Fibroblast of lung (primary cell): ENCODE measurements at places on chromosomes 6 and 20.

GRCh38 chr6:143569040-143569439, 57.5 kb upstream of the FUCA2 start:
- peak; percentile 16 for DNase-seq

GRCh38 chr20:52349806-52350205, 158.2 kb upstream of the ZFP64 start:
- no peak for DNase-seq

DNA sequence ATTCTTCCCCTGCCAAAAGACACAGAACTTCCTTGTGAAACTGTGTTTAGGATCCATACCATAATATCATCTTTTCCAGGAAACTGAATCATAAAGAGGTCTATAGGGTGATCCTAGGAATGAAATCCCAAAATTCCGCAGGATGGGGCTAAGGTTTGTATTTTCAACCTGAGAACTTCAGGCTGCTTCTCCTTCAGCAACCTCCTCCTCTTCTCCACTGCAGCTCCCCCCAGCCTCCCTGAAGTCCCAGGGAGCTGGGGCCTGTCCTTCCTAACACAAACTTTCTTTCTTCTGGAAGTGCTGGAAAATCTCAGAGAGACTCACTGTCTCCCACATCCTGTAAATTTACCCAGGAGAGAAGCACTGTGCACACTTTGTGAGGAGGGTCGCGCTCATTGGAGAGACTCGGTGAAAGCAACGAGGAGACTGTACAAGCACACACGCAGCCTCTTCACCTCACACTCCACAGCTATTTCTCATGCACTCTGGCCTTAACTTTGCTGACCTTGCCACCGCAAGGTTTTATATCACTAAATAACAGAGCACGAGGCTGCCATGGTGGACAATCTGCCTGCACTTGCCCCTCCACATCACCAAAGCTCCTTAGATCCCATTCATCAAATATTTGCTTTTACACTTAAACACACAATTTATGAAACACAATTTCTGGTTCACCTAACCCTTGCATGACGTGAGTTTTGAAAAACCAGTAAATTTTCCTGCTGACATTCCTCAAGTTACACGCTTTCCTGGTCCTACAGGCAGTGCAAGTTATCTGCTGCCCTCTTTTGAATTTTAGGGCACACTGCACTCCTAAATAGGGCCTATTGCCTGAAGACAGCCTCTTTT, 14.3 kb downstream of the ID4 start:
- peak; percentile 83 for DNase-seq

DNA sequence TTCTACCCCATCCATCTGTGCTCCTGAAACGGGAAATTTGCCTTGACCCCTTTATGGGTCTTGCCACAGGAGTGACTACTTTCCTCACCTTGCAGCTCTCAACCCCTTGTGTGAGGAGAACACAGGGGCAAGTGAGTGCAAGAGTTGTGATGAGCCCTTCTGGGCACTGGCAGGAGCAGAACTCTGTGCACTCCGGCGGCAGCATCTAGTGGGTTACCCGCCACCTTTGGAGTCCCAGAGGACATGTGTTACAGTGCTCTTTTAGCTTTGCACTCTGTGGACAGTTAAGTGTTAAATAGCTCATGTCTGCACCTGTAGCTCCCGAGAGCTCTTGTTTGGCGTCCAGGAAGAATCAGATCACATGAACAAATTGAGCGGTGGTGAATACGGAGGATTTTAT, 940.2 kb downstream of the GRIK2 start:
- DNase-seq: no peak

- DNase-seq: no peak
Observed at GRCh38 chr6:138818496-138819194, 22.8 kb downstream of the ECT2L start.

GRCh38 chr6:38498085-38498484, 141.6 kb downstream of the BTBD9 start:
- no peak for DNase-seq

DNA sequence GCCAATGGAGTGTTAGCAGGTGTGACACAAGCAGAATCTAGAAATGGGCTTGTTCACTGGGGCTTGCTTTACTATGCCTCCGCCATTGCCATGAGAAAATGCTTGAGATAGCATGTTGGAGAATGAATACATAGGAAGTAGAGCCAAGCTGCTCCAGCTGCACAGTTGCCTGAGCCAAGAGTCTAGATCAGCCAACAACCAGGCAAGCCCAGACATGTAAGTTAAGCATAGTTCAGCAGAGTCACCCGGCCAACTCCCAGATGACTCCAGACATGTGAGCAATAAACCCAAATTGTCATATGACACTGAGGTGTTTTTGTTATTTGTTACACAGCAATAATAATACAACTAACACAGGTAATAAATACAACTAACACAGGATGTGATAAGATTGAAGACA, 167.9 kb downstream of the HAO1 start:
- DNase-seq: peak; percentile 75

GRCh38 chr6:54877713-54878317, 31.2 kb downstream of the FAM83B start:
- no peak for DNase-seq

- no peak for DNase-seq
Observed at GRCh38 chr6:108118810-108119768, 44.5 kb upstream of the OSTM1 start.

- no peak for DNase-seq
Observed at GRCh38 chr20:40770564-40771307, 81.7 kb upstream of the MAFB start.

GRCh38 chr6:110800196-110800838, 15.0 kb downstream of the CDK19 start:
- DNase-seq: no peak

DNA sequence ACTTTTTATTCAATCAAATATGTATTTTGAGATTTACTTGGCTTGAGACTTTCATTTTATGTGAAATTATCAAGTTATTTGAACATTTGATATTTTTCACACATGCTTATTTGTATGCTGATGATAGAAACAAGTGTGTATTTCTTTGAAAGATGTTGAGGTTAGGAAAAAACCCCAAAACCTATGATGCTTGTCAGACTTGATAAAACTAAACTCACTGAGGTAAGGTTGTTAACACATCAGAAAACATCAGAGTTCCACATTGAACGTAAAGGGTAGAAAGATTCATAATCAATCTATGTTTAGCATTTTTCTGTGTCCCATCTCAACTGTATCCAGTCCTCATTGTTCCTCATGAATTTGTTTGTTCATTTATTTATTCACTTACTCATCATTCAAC, 12.2 kb downstream of the SF3B5 start:
- DNase-seq: no peak

GRCh38 chr20:33551778-33552177, 61.9 kb downstream of the CBFA2T2 start:
- peak; percentile 69 for DNase-seq

- DNase-seq: peak; percentile 64
Observed at GRCh38 chr6:159578629-159579028, 114.4 kb downstream of the SOD2 start.

DNA sequence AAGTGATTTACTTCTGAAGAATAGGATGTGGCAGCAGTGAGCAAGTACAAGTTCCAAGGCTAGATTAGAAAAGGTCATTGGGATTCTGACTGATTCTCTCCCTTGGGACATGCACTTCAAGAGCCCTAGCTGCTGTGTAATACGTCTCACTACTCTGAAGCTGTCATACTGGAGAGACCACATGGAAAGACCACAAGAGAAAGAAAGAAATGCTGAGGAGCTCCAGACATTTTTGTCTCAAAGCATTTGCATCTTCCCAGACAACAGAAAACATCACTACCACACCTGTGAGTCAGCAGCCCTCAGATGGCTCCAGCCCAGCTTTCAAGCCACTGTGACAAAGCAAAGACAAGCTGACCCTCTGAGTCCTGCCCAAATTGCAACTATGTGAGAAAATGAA, 20.7 kb downstream of the TENT5A start:
- DNase-seq: no peak
